ENCODE measurements at places on chromosomes 2 and 18. TPM values are rescaled to one million over a fixed set of nuclear protein-coding genes. Genes with fewer than 3 reads are reported as not detected.

Gene SLC5A7
- not detected for polyA plus RNA-seq

Gene LBX2
- polyA plus RNA-seq: 0.76 TPM

Gene NEU2
- polyA plus RNA-seq: not detected

Gene XIRP2
- 0.36 TPM for polyA plus RNA-seq

Gene ARHGAP28
- polyA plus RNA-seq: 38.2 TPM

Gene GALNT13
- polyA plus RNA-seq: not detected

Gene IL1RL2
- polyA plus RNA-seq: 0.72 TPM

Gene ALK
- polyA plus RNA-seq: not detected

Gene CNTNAP5
- not detected for polyA plus RNA-seq

Gene CASP10
- polyA plus RNA-seq: 1.5 TPM

Gene FTCDNL1
- polyA plus RNA-seq: 0.10 TPM

Gene TBR1
- polyA plus RNA-seq: not detected

Gene MAP3K19
- not detected for polyA plus RNA-seq

Gene NFATC1
- 0.73 TPM for polyA plus RNA-seq

Gene TLX2
- polyA plus RNA-seq: not detected

Gene KCTD18
- polyA plus RNA-seq: 9.9 TPM

Gene ANTXR1
- 101 TPM for polyA plus RNA-seq

Gene NTSR2
- polyA plus RNA-seq: not detected

Gene OTOS
- not detected for polyA plus RNA-seq

Gene XDH
- 0.35 TPM for polyA plus RNA-seq

Gene AQP4
- not detected for polyA plus RNA-seq
